ENCODE measurements at places on chromosomes 5 and 9.

DNA sequence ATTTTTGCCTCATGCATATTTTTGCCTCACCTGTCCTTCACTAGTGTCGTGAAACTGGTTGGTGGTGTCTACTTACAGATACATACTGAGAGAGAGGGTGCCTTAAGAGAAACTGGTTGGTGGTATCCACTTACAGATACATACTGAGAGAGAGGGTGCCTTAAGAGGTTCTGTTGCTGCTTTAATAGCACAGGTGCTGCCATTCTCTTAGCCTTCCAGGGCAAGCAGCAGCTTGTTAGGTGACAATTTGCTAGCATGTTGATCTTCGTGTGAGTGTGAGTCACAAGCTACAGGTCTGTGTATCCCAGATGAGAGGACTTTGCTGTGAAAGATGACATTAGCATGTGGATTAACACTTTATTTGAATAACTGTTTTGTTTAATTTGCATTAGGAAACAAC, 1.4 kb downstream of the PTTG1 start:
- DNase-seq: no peak

- no peak for DNase-seq
Measured at GRCh38 chr9:114416906-114417305, 29.1 kb upstream of the AKNA start.

DNA sequence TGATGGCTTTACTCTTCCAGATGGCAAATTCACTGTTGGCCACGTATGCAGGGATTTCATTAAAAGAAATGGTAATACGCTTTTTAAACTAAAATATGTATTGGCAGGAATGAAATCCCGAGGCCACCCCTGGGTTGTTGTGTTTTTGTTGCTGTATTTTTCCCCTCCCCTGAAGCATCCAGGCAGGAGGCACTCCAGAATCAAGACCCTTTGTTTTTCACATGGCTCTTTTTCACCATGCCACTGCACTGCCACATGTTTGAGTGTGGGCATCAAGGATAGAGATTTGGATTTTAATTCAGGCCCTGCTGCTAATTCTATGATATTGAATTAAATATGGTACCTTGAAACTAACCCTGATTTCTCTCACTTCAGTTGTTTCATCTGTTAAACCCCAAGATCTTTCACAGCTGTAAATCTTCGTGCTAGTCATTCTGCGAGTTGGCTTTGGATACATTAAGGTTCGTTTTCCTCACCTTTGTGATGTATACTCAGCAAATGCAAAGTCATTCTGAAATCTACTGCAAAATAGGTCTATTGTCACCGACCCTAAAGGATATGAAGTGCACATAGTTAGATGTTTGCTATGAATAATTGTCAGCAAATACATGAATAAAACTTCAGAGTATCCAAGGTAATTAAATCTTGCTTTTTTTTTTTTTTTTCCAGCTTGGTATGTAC, 533.4 kb downstream of the PTPRD start:
- DNase-seq: no peak

DNA sequence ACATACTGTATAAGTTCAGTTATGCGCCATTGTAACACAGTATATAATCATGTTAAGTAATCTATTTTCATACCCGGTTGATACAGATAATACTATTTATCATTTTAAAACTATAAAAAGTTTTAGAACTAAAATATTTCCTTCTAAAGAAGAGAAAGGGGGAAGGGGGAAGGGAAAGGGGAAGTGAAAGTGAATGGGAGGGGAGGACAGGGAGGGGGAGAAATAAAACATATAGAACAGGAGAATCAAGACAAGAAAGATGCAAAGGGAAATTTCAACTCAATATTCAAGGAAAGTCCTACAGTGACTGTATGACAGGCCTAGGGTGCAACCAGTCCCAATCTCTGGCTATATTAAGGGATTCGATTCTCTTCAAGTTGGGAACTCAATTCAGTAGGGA, 1278.8 kb downstream of the MAT2B start:
- DNase-seq: no peak

GRCh38 chr5:103393101-103393754, 134.7 kb downstream of the MACIR start:
- no peak for DNase-seq

- peak; percentile 4 for DNase-seq
Measured at GRCh38 chr5:122896598-122897282, 51.3 kb downstream of the SNX24 start.

DNA sequence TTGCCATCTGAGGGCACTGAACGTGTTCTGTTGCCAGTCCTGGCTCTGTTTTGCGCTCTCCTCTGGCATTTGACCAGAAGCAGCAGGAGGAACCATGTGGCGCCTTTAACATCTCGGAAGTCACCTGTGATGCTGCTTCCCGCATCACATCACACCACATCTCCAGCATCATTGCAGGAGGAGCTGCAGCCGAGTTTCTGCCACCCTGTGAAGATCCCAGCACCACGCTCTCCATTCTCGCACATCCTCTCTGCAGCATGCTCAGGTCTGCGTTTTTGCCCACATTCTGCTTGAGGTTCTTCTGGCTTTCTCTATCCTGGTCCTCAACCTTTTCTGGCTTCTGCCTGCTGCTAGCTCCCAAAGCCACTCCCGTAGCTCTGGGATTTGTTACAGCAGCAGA, 11.0 kb upstream of the IRX4 start:
- no peak for DNase-seq

- peak; percentile 36 for DNase-seq
Measured at GRCh38 chr9:110048976-110049698, 158.8 kb downstream of the C9orf152 start.

DNA sequence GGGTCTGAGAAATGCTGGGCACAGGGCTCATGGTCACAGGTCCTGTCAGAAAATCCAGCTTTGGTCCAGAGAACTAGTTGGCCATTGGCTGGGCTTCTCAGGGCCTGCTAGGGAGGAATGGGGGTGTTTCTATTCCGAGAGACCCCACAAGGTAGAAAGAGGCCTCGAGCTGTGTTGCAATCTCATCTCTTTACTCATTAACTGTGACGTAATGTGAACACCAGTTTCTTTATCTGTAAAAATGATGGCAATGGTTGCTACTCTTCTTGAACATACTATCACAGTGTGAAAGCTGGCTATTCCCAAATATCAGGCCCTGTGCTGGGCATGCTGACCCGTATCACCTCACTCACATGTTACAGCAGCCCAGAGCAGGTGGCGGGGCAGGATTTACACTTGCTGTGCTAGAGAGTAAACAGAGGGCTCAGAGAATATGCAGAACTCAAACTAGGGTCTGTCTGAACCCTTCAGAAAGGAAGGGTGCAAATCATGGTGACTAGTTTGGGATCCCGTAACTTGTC, 35.7 kb upstream of the SLC25A51 start:
- DNase-seq: no peak

DNA sequence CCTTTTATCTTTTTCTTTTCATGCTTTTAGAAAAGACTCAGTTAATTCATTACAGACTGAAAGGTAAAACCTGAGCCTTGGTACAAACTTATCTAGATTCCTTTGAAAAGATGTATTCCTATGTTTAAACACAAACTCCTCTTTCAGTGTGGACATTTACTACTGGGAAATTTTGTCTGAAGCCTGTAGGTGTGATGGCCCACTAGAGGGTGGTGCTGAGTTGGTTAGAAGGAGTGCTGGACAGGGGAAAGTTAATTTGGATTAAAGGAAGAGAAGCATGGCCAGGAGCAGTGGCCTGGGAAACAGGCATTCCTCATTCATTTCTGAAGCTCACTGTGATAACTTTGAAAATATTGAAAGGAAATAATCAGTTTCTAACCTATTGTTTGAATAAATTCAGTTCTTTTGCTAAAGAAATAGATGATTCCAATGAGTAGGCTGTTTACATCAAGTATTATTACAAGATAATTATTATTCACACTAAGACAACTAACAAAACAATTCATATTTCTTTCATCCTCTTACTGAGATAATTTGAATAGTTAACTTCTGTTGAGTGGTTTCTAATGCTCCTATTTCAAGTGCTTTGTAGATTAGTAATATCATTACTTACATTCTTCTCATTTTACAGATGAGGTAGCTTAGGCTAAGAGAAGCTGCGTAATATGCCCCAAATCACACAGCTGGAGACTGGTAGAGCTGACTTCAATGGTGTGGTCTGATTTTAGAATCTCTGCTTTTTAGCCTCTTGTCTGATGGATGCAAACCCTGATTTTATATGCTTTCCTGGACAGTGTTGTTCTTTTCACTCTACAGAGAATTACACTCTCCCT, 150.9 kb downstream of the ADGRV1 start:
- DNase-seq: peak; percentile 6

DNA sequence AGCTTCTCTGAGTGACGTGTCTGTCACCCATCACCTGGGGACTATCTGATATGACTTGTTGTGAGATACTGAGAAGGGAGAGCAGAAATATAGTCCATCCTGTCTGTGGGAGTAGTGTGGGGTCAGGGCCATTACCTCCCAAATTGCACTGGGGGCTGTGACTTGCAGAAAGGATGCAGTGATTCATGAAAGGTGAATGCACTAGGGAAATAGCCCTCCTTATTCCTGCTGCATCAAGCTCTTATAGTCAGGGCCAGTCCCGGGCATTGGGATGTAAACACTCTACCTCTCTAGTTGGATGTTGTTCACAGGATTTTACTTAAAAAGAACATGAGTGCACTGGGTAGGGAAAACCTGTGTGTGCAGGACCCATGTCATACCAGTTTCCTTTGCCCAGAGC, 124.8 kb downstream of the STK32A start:
- no peak for DNase-seq

GRCh38 chr5:13278811-13279210, 665.7 kb downstream of the DNAH5 start:
- DNase-seq: no peak

DNA sequence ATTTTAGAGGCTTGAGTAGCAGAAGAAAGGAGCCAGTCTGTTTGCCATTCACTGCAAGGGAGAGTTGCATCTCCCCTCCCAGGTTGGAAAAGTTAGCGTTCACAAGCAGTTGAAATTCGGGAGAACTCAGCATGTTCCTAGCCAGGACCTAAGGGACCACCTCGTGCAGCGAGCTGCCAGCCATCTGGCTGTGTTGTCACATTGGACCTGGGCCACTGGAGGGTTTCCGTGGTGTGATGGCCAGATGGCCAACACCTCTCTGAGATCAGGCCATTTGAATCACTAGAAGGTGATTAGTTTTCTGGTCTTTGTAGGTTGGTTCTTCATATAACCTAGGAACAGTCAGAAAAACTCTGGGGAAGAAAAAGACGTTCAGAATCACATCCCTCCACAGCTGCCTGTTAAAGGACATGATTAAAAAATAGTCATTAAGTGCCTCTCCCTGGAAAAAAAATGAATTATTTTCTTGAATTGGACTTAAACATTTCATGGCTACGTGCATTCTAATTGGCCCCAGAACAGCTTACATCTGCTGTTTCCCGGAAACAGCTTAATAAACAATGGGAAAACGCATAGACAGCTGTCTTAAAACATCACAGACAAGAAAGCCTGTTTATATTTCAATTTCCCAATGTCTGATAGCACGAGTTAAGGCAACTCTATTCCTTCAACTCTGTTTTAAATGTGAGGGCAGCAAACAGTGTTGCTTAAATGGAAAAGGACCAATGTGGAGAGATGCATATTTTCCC, 303.9 kb downstream of the TENT4A start:
- no peak for DNase-seq

- DNase-seq: no peak
Measured at GRCh38 chr9:85004818-85005413, 335.4 kb downstream of the NTRK2 start.

DNA sequence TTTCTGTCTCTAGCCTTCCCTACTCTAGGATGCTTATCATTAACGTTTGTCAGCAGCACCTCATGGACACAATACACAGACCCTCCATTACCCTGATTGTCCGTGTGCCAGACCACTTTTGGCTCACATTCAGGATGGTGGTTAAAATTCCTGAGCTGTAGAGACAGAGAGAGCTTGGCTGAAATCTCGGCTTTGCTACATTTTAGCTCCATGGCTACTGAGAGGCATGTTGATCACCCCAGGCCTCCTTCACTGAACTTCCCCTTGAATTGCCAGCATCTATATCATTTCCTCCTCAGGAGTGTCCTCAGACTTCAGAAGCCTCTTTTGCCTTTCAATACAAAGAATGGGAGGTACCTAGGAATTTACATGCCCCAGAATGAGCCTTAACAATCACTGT, 104.7 kb upstream of the ISL1 start:
- DNase-seq: no peak

DNA sequence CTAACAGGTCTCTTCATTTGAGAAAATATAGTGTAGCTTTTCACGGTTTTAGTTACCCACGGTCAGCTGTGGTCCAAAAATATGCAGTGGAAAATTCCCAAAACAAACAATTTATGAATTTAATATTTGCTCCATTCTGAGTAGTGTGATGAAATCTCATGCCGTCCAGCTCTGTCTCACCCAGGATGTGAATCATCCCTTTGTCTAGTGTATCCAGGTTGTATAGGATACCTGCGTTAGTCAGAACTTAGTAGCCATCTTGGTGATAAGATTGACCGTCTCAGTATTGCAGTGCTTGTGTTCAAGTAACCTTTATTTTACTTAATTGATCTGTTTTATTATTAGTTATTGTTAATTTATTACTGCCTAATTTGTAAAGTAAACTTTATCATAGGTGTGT, 41.1 kb downstream of the NDUFS4 start:
- no peak for DNase-seq

DNA sequence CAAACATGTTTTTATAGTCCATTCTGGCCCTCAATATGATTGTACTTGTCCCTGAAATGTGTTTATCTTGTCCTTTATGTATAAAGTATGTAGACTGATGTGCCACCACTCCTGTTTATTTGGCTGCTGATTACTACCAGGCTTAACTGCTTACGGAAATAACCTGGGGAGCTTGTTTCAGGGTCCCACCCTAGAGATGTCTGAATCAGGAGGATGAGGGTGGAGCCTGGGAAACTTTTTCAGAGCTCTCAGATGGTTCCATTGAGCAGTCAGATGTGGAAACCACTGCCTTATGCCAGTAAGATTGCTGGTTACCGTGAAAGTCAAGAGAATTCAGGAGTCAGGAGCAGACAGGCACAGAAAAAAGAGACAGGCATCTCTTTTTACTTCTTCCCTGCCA, 19.2 kb downstream of the SLC23A1 start:
- DNase-seq: no peak

- no peak for DNase-seq
Measured at GRCh38 chr9:111527347-111527746, 2.4 kb downstream of the ZNF483 start.

- no peak for DNase-seq
Measured at GRCh38 chr5:83689881-83690280, 30.8 kb downstream of the HAPLN1 start.

- no peak for DNase-seq
Measured at GRCh38 chr9:121638399-121638798, 13.0 kb upstream of the DAB2IP start.

DNA sequence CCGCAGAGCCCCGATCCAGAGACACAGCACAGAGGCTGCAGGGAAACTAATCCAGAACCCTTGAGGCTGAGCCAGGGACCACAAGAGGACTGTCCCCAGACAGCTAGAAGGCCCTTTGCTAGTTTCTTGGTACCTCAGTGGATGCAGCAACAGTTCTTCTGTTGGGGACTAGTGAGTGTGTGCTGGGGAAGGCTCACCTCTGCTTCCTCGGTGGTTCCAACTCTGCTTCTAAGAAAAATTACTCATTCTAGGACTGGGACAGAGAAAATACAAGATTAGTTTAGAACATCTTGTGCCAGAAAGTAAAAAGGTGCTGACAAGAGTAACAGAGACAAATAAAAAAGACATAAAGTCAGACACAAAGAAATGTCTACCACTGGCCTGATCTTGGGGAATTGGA, 19.5 kb upstream of the ZNF484 start:
- no peak for DNase-seq
